AML-193 (cell line): ENCODE measurements at places on chromosomes 12 and 14.
A peak's percentile ranks its signal among the peaks of the same experiment; 100 is the strongest.

DNA sequence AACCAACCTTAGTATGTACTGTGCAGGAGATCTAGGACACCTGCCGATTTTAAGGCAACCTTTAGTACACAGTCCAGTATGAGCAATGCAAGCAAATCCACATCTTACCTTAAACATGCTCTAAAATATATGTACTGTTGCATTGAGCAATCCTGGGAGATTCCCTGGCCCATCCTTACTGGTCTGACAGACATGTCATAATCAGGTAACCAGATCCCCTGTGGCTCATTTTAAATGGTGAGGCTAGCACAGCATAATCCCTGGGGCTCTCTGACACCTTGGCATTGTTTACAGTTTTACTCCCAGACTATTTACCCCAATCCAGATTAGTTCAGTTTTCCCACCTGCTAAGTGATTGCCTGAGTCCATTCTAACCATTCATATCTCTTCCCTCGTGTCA, 15.1 kb downstream of the BMAL2 start:
- DNase-seq: no peak

DNA sequence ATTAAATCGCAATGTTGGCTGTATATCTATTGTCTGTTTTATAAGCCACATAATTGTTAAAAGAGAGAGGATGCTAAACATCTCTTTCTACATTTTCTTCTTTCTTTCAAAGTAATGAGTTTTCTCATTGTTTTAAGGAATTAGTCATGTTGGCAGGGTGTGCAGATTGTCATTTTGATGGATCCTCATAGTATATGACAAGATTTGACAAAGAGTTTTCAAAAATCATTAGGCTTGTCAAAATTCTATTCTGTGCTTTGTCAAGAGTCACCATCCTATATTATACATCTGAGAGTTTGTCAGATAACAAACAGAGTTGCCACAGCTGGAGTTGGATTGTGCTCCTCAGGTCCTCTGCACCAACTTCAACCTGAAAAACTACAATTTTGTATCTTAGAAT, 35.4 kb upstream of the APPL2 start:
- DNase-seq: no peak

DNA sequence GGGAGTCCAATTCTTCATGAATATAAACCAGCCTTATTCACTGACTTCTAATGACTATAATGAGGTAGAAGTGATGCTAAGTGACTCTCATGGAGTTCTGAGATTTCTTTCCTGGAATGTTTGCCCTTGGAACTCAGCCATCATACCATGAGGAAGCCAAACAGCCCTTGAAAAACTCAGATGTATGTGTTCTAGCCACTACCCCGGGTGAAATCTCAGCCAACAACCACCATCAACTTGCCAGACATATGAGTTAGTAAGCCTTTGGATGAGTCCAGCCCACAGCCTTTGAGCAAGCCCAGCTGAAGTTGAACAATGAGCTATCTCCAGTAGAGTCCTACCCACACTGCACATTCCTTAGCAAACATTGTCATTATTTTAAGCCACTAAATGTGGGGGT, 149.5 kb downstream of the SLC6A15 start:
- no peak for DNase-seq

DNA sequence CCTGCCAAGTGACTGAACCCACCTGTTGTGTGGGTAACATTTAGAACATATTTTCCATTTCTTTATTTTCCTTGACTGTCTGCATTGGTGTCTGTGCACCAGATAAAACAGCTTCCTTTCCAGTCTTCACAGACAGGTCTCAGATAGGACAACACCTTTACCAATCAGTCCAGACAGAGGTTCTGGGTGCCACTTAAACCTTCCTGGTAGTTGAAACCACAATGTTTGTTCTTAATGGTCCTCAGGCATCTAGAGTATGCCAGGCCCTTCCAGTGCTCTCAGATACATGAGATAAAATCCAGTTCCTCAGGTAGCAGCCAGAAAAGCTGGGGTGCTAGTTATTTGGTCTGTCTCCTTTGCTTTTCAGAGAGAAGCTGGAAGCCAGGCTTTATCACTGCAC, 7.0 kb upstream of the CLEC2D start:
- no peak for DNase-seq

- peak; percentile 3 for DNase-seq
Measured at GRCh38 chr12:76340680-76341435, 7.4 kb downstream of the BBS10 start.

DNA sequence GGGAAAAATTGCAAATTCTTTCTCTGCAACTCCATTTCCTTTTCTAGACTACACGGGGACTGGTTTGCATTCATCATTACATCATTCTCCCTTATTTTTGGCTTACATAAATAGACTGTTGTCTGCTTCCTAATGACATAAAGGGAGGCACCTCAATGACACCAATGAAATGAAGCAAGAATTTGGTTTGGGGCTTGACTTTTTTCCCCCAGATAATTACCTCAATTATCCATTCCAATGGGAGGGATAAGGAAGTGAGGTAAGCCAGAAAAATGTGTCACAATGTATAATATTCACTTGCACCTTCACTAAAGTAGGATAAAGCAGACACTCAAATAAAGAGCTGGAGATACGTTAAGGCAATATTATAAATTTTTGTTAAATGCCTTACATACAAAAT, 240.6 kb upstream of the GRIP1 start:
- no peak for DNase-seq

- no peak for DNase-seq
Measured at GRCh38 chr12:99611599-99611998, 36.0 kb upstream of the GARIN6 start.
